ENCODE measurements at places on chromosomes 16 and 17.

DNA sequence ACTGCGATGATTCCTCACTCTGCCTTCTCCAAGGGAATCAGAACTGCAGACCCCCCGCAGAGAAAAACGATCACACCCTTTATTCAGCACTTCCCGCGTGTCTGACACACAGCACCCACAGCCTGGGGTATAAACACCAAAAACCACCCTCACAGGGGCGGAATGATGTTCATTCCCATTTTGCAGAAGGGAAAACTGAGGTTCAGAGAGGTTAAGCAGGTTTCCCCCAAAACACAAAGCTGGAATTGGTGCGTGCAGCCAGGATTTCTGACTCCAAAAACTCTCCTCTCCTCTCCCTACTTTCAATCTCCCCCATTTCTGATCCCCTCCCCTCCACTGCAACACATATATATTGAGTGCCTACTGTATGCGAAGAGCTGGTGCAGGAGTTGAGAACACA is 55.8 kb downstream of the XYLT1 start:
- no peak for DNase-seq

DNA sequence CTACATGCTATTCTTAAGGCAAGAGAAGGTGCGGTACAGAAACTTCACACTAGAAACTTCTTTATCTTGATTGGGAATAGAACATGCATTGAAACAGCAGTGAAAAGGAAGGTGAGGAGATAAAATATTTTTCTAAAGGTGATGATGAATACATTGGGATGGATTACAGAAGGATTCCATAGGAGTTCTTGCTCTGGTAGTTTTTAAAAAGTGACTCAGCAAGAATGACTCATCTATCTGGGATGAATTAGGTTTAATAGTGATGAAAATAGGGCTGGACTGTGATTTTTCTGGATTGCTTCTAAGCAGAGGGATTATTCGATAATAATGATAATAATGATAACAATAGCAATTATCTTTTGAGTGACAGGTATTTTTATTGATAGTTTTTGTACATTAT is 65.6 kb upstream of the HS3ST4 start:
- no peak for DNase-seq

DNA sequence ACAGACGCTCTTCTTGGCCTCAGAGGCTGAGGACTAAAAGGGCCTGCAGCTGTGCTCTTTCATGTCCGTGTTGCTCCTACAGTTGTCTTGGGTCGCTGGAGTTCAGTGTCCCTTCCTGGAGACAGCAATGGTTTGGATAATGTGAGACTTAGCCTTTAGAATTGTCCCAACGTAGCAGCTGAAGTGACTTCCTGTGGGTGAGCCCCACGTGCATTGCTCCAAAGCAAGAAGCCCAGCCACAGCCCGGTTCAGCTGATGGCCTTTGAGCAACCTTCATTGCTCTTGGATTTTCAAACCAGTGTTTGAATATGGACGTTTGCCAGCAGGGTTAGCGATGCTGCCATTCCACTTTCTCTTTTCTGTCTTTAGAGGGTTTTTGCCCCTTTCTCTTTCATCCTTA is 19.7 kb downstream of the TMEM11 start:
- DNase-seq, result no peak

DNA sequence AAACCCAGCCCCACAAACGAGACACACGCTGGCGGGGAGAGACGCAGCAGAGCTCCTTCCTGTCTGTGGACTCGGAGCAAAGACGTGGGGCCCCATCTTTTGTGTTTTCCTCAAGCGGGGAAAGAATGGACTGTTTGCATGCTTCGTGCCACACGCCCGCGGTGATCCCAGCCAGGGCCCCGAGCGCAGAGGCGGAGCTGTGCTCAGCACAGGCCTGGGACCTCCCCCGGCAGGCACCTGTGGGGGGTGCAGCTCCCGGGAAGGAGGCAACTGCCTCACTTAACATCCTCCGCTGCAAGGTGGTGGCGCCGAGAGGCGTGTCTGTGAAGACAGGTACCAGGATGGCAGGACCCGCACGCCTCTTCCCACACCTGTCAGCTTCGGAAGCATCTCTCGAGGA is 19.1 kb downstream of the TRARG1 start:
- DNase-seq, result no peak

DNA sequence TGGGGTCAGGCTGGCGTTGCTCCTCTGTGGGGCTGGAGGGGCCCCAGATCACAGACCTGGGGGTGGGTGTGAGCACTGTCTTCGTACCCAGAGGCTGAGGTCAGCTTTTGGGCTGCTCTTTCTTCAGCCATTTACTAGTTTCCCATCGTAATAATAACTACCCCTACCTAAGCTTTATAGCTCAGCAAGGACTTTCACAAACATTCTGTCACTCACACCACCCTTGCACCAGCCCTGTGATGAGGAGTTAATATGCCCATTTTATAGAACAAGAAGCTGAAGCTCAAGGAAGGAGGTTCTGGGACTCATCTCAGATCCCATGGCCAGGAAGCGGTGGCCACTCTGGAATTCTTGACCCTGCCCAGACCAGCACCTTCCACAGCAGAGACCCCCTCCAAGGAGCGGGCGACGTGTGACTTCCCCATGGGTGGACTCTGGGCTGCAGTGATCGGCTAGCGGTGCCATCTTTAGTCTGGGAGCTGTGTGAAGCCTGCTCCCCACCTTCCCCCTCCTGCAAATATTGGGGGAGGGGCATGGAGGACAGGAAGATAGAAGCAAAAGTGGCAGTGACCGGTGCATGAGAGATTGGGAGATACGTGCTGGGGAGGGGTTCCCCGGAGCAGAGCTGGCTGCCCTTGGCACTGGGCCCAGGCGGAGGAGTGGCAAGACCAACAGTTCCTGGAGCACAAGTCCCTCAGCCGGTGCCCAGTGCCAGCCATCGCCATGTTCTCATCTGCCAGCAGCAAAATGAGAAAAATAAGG is 81.8 kb upstream of the TOB1 start:
- peak; percentile 27 for DNase-seq

DNA sequence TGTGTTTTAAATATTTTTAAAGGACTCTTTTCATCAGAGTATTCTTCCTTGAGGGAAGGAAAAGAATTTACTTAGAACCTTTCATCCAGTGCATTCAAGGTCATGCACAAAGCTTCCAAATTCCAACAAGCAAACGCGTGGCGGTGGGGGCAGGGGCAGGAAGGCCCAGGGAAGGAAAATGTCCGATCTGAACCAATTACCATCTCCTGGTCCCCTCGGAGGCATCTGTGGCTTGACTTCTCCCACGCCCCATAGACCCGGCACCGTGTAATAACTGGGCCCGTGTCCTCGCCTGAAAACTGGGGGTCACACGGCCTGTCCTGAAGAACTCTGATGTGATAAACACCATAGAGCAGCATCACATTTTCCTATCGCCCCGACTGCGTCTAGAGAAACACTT is 18.3 kb downstream of the MEAK7 start:
- DNase-seq, result no peak

GRCh38 chr17:78643326-78643725 is 66.1 kb upstream of the DNAH17 start:
- DNase-seq, result no peak

- peak; percentile 74 for DNase-seq
Measured at GRCh38 chr17:75459590-75460267, 3.3 kb downstream of the TMEM94 start.

GRCh38 chr16:67391424-67392300 is 1.6 kb downstream of the TPPP3 start:
- no peak for DNase-seq

GRCh38 chr17:28480799-28481571 is 7.5 kb downstream of the SLC13A2 start:
- DNase-seq, result no peak

DNA sequence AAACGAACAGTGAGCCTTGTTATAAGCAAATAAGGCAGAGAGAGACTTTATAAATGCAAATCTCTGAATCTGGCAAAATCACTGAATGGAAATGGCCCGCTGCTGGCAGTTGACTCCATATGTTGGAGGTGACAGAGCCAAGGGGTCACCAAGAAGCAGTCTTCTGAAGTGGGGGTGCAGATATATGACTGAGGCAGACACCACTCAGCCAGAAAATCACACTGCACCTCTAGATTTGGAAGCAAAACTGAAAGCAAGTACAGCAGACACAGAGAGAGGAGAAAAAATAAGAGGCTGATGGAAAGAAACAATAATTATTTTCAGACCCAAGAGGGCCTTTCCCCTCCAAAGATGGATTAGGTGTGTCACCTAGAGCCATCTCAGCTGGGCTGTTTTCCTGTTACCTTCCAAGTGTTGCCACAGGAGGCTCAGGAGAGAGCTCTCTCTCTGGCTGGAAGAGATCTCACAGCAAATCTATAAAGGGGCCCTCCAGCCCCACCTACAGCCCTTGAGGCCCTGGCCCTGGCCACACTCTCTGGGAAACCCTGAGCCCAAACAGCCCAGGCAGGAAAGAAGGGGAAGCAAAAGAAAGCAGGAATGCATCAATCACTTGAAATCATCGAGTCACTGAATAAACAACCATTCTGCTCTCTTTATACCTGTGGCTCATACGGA is 585.1 kb upstream of the PSMD7 start:
- DNase-seq, result no peak

DNA sequence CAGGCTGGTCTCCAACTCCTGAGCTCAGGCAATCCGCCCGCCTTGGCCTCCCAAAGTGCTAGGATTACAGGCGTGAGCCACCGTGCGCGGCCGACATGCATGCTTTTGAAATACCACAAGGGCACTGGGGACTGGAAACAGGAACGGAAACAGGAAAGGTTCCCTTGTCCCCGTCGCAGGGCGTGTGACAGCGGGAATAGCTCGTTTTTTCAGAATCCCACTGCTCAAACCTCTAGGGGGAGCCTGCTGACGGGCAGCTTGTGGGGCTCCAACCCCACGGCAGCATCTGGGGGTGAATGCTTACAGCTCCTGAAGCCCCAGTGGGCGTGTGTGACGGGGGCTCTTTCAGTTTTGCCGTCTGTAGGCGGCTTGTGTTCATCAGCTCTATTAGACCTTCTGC is 18.8 kb upstream of the ASGR2 start:
- peak; percentile 68 for DNase-seq

DNA sequence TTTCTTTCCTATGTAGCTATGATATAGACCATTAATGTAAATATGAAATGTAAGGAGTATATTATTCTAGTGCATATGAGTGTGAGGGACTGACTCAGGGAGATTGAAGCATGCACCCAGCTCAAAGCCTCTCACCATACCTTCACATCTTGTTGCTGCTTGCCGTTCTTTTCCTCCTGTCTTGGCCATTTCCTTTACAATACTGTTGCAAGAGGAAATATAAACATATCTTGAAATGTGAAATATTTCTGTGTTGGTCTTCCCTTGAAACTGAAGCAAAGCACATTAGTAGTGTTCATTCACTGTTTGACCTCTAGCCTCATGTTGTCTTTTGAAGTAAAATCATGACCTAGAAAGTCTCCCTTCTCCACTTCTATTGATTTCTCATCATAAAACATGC is 46.6 kb downstream of the PHKB start:
- no peak for DNase-seq

DNA sequence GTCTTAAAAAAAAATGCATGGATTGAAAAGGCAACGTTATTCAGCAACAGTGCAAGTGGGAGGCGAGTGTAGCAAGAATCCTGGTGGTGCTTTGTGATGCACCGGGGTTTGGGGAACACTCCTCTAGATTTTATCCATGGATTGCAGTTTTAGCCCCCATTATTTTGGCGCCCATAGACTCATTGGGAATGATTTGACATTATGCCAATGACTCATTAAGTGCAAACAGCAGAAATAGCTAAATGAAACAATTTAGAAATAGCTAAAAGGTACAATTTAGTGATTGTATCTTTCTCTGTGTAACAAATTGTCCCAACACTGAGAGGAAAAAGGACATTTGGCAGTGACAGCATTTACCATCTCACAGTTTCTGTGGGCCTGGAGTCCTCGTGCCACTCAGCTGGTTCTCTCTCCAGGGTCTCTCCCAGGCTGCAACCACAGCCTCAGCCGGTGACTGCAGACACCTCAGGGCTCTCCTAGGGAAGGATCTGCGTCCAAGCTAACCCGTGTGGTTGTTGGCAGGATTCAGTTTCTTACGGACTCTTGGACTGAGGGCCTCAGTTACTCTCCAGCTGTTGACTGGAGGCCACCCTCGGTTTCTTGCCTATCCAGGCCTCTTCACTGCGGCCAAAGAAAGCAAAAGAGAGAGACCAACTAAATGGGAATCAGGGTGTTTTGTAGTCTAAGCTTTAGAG is 398.7 kb downstream of the SNX29 start:
- DNase-seq, result no peak

DNA sequence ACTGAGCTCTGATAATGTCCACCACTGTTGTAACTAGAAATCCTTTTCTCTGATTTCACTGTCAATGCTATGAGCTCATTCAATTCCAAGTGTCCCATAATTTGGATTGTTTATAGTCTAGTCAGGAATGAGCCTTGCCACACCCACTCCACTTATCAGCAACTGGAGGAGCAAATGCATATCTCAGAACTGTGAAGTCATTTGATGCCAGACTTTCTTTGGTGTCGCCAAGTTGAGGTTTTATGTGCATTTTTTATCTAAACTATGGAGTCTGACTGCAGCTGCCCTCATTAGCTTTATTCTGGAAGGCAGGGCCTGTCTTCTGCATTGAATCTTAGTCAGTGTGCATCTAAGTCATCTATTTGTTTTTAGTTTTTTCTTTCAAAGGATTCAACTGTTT is 361.3 kb downstream of the PMP22 start:
- no peak for DNase-seq

DNA sequence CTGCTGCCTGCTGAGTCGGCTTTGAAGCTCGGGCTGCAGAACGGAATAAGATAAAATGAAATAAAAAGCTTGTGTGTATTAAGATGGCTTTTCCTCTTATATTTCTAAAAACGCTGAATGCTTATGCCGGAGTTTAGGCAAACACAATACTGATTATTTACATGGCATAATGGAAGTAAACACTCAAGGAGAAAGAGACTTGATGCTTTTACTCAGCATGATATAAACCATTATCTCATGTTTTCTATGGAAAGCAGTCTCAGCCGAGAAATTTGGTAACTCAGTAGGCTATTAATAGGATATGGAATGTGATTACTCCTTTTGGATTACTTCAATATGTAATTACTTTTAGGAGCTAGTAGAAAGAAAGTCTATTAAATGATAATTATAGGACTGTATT is 153.3 kb downstream of the CDH11 start:
- no peak for DNase-seq

DNA sequence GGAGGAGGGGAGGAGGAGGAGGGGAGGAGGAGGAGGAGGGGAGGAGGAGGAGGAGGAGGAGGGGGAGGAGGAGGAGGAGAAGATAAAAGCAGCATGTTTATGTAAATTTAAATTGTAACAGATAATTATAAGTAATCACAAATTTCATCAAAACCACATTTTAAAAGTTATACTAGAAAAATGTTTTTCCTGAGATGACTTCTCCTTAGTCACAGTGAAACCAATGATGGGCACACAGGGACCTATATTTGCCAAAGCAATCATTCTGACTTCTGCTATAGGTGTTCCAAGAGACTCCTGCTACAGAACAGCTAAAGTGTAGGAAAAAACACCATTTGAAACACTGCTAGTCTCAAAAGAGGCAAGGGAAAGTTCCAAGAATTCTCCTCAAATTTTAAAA is 66.4 kb downstream of the CEP95 start:
- peak; percentile 50 for DNase-seq

DNA sequence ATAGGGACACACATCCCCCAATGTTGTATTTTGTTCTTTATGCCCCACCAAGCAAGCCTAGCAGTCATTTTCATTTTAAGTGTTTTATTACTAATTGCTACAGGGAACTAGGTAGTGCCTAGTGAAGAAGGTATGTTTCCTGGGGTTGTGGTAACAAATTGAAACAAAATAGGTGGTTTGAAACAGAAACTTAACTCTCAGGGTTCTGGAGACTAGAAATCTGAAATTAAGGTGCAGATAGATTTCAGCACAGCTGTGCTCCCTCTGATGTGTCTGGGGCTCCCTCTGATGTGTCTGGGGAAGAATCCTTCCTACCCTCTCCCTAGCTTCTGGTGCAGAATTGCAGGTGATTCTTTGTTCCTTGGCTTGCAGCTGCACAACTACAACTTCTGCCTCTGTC is 390.1 kb downstream of the ZFHX3 start:
- DNase-seq, result no peak

All from OCI-M1 (cell line).